CD4-positive, CD25-positive, alpha-beta regulatory T cell (primary cell): ENCODE measurements at places on chromosomes 5 and 9. TPM values are rescaled to one million over a fixed set of nuclear protein-coding genes. Genes with fewer than 3 reads are reported as not detected.

- H3K4me3 ChIP-seq, result no peak overlapping the region
- H3K27ac ChIP-seq, result no peak overlapping the region
- H3K36me3 ChIP-seq, result no peaks in the 10 kb centered on the region
- no peaks in the 10 kb centered on the region for H3K27me3 ChIP-seq
- DNase-seq, result no peak
These were observed 166.9 kb upstream of the PDE4D start for GRCh38 chr5:60060389-60060788.

- peaks cover 2% of the 10 kb centered on the region for H3K27me3 ChIP-seq
- no peaks in the 10 kb centered on the region for H3K36me3 ChIP-seq
- H3K27ac ChIP-seq, result no peak overlapping the region
- no peak for DNase-seq
- H3K4me3 ChIP-seq, result no peak overlapping the region
These were observed 16.5 kb downstream of the EPB41L4B start for GRCh38 chr9:109304347-109304746.

Gene PANK3
- 38.7 TPM for total RNA-seq

Gene TLE1
- 0.74 TPM for total RNA-seq

Gene SLC6A3
- not detected for total RNA-seq

- H3K4me3 ChIP-seq, result no peak overlapping the region
- H3K36me3 ChIP-seq, result peaks cover 11% of the 10 kb centered on the region
- peak overlapping the region; percentile 49 for H3K27ac ChIP-seq
- no peak for DNase-seq
- no peaks in the 10 kb centered on the region for H3K27me3 ChIP-seq
These were observed 6.4 kb downstream of the TSPAN17 start for GRCh38 chr5:176653401-176654385.

Gene ADAMTSL2
- total RNA-seq, result not detected

Gene COL23A1
- total RNA-seq, result not detected

GRCh38 chr9:6598249-6598725, 47.2 kb downstream of the GLDC start:
- no peaks in the 10 kb centered on the region for H3K27me3 ChIP-seq

DNA sequence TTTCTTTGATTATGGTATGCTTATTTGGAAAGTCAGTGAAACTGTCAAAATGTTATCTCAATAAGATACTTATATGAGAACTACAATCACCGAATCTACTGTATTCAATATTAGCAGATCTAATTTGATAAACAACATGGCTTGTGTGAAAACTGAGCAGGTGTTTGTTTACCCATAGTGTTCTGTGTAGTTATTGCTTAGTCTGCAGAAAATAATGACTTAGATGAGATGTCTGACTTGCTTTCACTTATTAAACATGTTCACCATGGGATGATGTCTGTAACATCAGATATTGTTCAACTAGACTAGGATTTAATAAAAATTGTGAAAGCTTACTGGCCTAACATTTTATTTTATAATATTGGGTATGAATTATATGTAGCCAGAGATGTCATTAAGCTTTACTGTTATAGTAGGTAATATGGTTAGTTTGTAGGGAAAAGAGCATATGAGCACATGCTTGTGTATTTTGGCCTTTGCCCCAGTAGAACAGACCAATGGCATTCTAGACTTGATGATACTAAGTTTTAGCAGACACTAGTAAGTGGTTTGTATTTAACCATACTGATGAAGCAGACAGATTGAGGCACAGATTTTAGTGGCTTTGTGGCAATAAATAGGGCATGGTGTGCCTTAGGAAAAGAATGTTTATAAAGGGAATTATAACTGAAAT, 16.4 kb downstream of the SUB1 start:
- no peaks in the 10 kb centered on the region for H3K27me3 ChIP-seq
- no peak for DNase-seq
- H3K4me1 ChIP-seq, result peaks cover 16% of the 10 kb centered on the region

DNA sequence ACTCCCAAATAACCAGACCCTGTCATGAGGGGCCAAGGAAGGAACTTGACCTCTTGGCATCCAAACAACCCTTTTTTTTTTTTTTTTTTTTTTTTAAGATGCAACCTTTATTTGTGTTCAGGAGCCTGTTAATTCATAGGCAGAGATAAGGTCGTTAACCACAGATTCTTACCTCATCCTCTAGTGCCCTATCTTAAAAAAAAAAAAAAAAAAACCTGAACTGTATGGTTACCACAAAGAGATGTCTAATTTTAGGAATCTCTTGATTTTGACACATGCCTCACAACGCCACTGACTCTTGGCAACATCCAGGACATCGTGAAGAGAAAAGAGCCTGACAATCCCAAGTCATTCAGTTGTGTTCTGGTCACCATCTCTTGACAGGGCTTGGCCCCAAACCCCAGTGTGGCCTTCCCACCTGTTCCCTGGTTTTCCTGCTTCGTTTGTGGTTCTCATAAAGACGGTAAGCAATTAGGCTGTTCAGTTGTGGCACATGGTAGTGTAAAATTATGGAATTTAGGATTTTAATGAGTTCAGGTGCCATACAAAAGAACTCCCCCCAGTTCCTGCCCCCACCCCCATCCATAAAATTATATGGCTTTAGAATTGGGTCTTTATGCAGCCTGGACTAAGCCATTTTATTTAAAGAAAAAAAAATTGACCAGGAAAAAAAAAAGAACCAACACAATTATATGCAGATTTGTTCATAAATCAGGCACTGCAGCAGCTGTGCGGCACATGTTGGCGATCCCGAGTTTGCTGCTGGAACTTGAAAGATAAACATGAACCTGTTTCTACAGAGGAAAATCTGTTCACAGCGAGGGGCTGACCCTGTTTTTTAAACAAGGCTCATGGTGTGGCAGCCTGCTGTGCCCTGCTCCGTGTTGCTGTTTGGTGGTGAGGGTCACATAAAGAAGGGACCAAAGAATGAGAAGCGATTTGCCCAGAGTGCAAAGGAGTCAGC, 267.8 kb upstream of the CLINT1 start:
- H3K4me3 ChIP-seq, result no peak overlapping the region
- DNase-seq, result no peak
- no peaks in the 10 kb centered on the region for H3K4me1 ChIP-seq
- H3K27me3 ChIP-seq, result no peaks in the 10 kb centered on the region

GRCh38 chr5:8943301-8943700, 602.6 kb downstream of the SEMA5A start:
- no peak overlapping the region for H3K4me3 ChIP-seq
- H3K27ac ChIP-seq, result no peak overlapping the region
- no peaks in the 10 kb centered on the region for H3K4me1 ChIP-seq
- no peaks in the 10 kb centered on the region for H3K27me3 ChIP-seq
- H3K36me3 ChIP-seq, result no peaks in the 10 kb centered on the region
- DNase-seq, result no peak

DNA sequence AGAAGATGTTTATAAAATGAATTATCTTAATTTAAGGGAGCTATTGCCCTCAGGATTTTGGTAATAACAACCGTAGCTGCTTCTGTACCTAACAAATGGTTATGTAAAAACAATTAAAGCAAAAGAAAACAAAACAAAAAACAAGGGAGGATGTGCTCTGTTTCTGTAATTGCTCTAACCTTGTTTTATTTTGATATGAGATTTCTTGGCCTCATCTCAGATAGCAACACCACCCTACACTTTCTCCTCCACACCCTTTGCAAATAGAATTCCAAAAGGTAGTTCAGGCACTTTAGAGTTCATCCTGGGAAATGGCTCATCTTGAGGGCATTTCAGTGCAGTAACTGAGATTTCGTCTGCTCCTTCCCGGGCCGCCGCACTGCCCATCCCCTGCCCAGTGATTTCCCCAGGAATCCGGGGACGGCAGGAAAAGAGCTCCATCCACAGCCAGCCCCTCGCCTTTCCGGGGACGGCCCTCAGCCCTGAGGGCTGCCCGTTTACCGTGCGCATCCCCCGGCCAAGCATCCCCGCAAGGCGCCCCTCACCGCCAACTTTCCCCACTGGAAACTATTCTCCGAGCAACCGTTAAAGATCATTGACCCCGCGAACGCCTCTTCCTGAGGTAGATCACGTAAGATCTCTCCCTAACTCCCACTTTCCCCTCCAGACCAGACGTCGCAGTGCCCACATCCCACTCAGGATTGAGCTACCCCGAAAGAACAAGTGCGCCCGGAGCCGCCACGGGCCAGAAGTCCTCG, 1.2 kb downstream of the FNBP1 start:
- peak overlapping the region; percentile 87 for H3K27ac ChIP-seq
- H3K4me1 ChIP-seq, result peaks cover 69% of the 10 kb centered on the region
- no peak for DNase-seq
- H3K4me3 ChIP-seq, result peak overlapping the region; percentile 100

GRCh38 chr5:130874861-130875417, 290.1 kb downstream of the HINT1 start:
- H3K4me1 ChIP-seq, result no peaks in the 10 kb centered on the region
- H3K27me3 ChIP-seq, result no peaks in the 10 kb centered on the region
- H3K36me3 ChIP-seq, result no peaks in the 10 kb centered on the region
- no peak for DNase-seq

Gene ADAM19
- 113 TPM for total RNA-seq

Gene HAPLN1
- not detected for total RNA-seq

GRCh38 chr9:69130456-69131441, 43.3 kb upstream of the TJP2 start:
- H3K36me3 ChIP-seq, result no peaks in the 10 kb centered on the region
- no peak for DNase-seq
- no peak overlapping the region for H3K27ac ChIP-seq
- H3K4me1 ChIP-seq, result no peaks in the 10 kb centered on the region
- H3K4me3 ChIP-seq, result no peak overlapping the region

- H3K27me3 ChIP-seq, result no peaks in the 10 kb centered on the region
- DNase-seq, result no peak
- no peaks in the 10 kb centered on the region for H3K4me1 ChIP-seq
These were observed 752.8 kb downstream of the IRX1 start for GRCh38 chr5:4348423-4348822.

Gene C9
- not detected for total RNA-seq

DNA sequence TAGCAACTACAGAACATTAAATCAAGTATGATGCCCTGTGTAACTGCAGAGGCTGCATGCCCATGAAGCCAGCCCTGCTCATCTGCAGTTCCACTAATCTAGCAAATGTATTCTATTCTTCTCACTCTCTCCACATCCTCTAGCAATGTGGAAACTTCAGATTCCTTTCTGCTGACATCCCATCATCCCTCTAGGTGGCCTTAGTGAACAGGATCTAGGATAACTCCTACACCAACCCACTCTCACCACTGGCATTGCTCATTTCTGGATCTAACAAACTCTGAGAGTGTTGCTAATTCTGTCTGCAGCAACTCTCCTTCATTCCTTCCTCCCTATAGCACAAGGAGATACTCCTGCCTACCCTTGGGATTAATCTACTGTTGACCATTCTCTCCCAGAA, 80.8 kb downstream of the FAM81B start:
- no peak for DNase-seq
- no peaks in the 10 kb centered on the region for H3K27me3 ChIP-seq
- H3K36me3 ChIP-seq, result peaks cover 36% of the 10 kb centered on the region
- no peak overlapping the region for H3K27ac ChIP-seq
- no peaks in the 10 kb centered on the region for H3K4me1 ChIP-seq

DNA sequence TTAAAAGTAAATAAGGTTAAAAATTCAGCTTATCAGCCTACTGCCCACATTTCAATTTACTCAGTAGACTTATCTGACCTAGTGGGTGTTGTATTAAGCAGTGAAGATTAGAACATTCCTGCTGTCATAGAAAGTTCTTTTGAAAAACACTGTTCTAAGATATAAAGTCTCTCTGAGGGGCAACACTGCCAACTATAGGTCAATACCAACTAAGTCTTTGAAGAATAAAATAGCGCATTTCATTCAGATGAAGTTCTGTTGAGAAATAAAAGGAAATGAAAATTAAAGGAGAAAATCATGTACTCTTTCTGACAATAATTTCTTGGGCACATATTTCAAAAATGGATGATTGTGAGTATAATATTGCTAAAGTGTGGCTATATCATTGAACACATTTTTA, 86.8 kb downstream of the PTPRD start:
- H3K27ac ChIP-seq, result no peak overlapping the region
- no peak for DNase-seq
- H3K4me3 ChIP-seq, result no peak overlapping the region

- H3K27me3 ChIP-seq, result no peaks in the 10 kb centered on the region
- no peak overlapping the region for H3K27ac ChIP-seq
- no peak for DNase-seq
- H3K4me1 ChIP-seq, result no peaks in the 10 kb centered on the region
- H3K4me3 ChIP-seq, result no peak overlapping the region
These were observed 175.8 kb downstream of the C5orf15 start for GRCh38 chr5:133792655-133793054.

DNA sequence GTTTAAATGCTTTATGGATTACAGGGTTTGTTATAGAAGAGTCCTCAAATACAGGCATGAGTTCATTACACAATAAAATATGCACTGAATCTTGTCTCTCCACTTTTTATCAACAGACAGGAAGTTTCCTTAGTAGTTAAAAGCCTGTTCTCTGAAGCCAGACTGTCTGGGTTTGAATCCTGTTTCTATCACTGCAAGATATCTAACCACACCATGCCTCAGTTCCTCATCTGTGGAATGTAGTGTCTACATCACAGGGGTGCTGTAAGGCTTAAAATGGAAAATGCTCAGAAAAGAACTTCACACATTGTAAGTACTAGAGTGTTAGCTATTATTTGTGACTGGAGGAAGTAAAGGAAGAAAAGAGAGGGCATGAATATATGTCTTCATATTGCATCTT, 9.3 kb downstream of the LIX1 start:
- H3K27ac ChIP-seq, result no peak overlapping the region
- no peak overlapping the region for H3K4me3 ChIP-seq
- no peaks in the 10 kb centered on the region for H3K36me3 ChIP-seq
- no peaks in the 10 kb centered on the region for H3K4me1 ChIP-seq

GRCh38 chr5:62621280-62621679, 42.7 kb downstream of the LRRC70 start:
- no peak for DNase-seq
- H3K36me3 ChIP-seq, result no peaks in the 10 kb centered on the region
- H3K4me3 ChIP-seq, result no peak overlapping the region
- no peaks in the 10 kb centered on the region for H3K27me3 ChIP-seq
- H3K27ac ChIP-seq, result no peak overlapping the region

GRCh38 chr9:82404196-82404870, 415.8 kb downstream of the SPATA31D1 start:
- no peaks in the 10 kb centered on the region for H3K36me3 ChIP-seq
- no peaks in the 10 kb centered on the region for H3K4me1 ChIP-seq
- DNase-seq, result no peak
- H3K4me3 ChIP-seq, result no peak overlapping the region
- no peaks in the 10 kb centered on the region for H3K27me3 ChIP-seq
